Right renal pelvis (tissue), 4 donors: ENCODE measurements at places on chromosomes 1 and 21. TPM values are rescaled to one million over a fixed set of nuclear protein-coding genes. Genes with fewer than 3 reads are reported as not detected.

GRCh38 chr1:41502912-41503311 is 18.4 kb upstream of the EDN2 start:
- no peak for DNase-seq

GRCh38 chr1:110962892-110963690 is 631 bp downstream of the LRIF1 start:
- peak; percentile 29 for DNase-seq

OR2T2 gene
- polyA plus RNA-seq = not detected

FMO2 gene
- polyA plus RNA-seq = 1.9 TPM

DNA sequence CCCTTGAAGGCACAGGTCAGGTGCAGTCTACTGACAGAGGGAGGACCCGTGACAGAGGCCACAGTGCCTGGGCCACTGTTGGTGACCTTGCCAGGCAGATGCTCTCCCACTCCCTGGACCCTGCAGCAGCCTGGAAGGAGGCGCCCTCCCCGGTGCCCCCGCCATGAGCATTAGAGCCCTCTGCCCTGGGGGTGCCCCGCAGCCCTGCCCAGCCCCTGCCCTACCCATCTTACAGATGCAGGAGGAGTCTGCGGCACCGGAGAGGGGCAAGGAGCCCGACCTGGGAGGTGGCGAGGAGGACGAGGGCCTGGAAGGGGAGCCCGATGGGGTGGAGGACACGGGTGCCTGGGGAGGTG is 9.7 kb upstream of the SMIM1 start:
- no peak for DNase-seq

DNA sequence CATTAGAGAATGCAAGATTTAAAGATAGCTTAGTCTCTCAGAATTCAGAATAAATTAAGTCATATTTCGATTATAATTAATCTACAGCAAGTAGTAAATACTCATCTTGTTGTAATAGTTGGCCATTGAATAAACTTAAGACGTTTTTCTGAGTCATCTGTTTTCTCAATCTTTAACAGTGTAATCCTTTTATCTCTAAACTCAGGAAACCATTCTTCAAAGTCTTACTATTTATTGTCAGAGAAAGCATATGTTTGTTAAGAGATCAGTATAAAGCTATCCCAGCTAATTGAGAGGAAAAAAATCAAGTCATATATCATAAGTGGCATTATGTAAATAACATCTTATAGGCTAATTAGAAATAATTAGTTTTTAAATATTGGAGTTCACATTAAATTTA is 201.2 kb upstream of the ADAMTS5 start:
- no peak for DNase-seq
